Left hindlimb (tissue), 1 donor: ENCODE measurements at places on chromosomes 1 and 21.
A peak's percentile ranks its signal among the peaks of the same experiment; 100 is the strongest.

- no peak for DNase-seq
Measured at GRCh38 chr1:177464686-177465085, 293.9 kb downstream of the BRINP2 start.

DNA sequence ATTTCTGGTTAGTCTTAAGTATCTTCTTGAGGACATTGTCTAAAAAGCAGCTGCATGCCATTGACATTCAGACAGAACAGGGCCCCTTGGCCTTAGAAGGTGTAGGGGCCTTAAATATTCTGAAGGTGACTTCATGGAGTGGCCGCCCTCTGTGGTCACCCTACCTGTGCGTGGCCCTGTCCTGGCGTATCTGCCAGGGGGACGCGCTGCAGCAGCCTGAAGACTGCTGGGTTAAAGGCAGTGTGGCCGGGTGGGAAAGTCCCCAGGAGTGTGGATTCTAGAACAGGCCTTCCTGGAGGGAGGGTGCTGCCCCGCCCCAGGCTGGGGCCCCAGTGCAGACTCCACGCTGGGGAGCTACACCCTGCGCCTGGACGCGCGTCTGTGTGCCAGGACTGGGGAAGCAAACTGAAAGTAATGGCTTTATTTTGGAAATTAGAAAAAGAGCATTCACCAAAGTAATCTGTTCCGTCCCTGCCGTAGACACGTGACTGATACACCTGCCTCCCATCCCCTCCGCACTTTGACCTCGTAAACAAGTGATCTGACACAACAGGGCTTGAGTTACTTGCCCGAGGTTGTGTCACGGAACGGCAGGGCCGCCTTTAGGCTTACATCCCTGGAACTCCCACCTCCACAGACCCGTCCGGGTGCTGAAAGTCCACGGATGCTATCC is 1.8 kb downstream of the AGPAT3 start:
- no peak for DNase-seq

GRCh38 chr1:109040627-109040988 is 1.3 kb downstream of the WDR47 start:
- no peak for DNase-seq

DNA sequence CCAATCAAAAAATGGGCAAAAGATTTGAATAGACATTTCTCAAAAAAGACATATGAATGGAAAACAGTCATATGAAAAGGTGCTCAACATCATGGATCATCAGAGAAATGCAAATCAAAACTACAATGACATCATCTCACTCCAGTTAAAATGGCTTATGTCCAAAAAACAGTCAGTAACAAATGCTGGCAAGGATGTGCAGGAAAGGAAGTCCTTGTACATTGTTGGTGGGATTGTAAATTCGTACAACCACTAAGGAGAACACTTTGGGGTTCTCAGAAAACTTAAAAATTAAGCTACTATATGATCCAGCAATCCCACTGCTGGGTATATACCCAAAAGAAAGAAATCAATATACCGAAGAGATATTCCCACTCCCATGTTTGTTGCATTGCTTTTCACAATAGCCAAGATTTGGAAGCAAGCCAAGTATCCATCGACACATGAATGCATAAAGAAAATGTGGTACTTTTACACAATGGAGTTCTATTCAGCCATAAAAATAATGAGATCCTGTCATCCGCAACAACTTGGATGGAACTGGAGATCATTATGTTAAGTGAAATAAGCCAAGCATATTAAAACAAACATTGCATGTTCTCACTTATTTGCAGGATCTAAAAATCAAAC is 17.9 kb downstream of the GBP5 start:
- no peak for DNase-seq

DNA sequence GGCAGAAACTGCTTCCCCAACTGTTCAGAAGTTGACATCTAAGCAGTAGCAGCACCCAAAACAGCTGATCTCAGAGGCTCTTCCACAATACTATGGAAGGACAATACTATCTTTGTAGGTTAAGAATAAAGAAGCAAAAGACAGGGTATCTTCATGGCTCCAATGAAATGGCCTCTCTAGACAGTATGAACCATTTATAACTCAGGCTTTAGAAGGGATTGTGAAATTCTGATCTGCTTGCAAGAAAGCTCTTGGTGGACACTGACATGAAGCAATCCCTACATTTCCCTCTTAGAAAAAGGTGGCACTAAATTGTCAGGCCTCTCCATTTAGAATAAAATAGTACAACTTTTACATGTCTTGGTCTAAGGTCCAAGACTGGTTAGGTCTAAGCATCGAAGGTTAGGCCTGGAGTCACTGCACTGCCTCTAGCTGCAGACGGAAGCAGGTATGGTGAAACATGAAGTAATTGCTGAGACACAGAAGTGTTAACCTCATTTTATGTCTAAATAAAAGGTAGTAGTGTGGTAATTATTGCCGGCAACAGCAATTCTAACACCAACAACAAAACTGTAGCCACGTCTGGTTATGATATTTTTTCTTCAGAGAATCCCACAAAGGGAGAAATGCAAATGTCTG is 50.6 kb upstream of the HP1BP3 start:
- no peak for DNase-seq

DNA sequence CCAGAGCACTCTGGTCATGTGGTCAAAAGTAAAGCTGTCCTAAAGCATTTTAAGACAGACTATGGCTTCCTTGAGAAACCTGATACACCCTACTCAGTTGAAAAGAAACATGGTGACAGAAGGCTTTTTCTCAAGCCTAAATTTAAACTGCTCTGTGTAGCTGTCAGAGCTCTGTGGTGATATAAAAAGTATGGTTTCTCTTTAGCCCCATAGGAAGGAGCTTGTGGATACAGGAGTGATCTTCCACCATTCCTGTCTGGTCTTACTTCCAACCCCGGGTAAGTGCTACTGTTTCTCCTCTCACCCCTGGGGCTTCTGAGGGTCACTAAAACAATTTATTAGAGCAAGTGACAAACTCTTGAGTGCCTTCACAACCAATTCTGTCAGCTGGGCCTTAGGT is 8.5 kb downstream of the TP53BP2 start:
- no peak for DNase-seq

- no peak for DNase-seq
Measured at GRCh38 chr1:238562341-238562740, 671.6 kb upstream of the ZP4 start.

- no peak for DNase-seq
Measured at GRCh38 chr1:245205864-245206263, 51.1 kb downstream of the KIF26B start.

DNA sequence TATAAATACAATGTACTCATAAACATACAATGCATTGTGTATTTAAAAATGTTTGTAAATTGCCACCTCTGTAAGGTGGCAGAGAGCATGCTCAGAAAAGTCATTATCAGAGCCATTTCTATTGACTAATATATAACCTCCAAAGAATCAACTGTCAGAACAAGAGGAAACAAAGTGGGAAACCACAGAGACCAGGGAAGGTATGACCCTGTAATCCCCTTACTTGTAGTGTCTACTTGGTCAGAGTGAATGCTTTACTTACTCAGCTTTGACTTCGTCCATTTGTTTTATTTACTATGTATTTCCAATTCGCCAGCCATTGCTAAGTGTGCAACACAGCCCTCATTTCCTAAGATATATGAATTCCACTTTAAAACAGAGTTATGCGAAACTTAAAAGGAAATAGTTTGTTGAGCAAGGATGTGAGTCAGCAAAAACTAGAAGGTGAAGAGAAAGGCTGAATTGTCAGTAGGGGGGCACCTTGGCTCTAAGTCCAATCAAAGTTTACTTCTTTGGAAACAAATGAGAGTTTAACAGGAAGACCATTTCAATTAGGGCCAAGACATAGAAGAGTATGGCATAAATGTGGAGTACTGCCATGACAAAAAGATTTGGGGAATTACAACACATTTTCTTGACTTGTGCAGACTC is 671.7 kb upstream of the PTBP2 start:
- no peak for DNase-seq

- DNase-seq, result peak; percentile 81
Measured at GRCh38 chr1:235075048-235075776, 53.4 kb downstream of the TOMM20 start.

GRCh38 chr1:39491146-39491921 is at the start of gene BMP8A:
Gene BMP8A (plus strand): TSS chr1:39491636. CDS start chr1:39491992, 356 bp downstream.
- DNase-seq, result peak; percentile 59

GRCh38 chr21:17848228-17848627 is 29.1 kb upstream of the C21orf91 start:
- DNase-seq, result peak; percentile 49

DNA sequence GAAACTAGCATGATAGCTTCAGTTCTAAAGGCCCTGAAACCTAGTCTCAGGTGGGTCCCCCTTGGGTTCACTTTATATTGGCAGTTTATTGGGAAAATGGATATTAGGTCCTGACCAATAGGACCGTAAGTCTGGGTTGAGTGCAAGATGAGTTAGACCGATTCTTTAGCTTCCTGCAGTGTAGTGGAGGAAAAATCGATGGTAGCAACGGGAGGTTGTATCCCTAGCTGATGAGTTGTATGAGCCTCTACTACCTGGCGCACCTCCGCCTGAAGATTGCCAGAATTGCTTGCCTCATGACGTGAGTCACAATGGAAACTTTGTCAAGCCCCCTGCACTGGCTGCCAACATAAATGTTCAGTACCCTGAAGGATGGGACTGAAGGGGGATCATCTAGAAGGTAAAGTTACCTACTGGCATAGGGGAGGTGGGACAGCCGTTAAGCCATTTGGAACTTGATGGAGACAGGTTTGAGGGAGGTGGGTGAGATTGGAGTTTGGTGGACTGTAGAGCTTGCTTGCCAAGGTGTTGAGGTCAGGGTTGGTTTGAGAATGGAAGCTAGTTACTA is 3.9 kb downstream of the RCC1 start:
- DNase-seq, result no peak

GRCh38 chr1:218254296-218254946 is 30.7 kb upstream of the RRP15 start:
- DNase-seq, result no peak

DNA sequence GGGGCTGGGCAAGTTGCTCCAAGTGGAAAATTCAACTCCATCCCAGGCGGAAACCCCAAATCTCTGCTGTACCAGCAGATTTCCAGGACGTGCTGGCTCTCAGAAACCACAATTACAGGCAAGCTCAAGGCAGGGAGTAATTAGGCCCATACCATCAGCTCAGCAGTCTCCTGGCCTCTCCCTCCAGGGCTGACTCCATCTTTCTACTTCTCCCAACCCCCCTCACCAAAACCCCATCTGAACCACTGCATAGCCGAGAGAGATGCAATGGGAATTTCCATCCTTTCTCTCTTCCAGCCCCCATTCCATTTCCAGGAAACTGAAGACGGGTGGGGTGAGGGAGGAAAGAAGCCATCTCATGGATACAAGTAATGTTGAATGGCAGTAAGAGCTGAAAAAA is 41.2 kb downstream of the ARHGEF11 start:
- peak; percentile 78 for DNase-seq

DNA sequence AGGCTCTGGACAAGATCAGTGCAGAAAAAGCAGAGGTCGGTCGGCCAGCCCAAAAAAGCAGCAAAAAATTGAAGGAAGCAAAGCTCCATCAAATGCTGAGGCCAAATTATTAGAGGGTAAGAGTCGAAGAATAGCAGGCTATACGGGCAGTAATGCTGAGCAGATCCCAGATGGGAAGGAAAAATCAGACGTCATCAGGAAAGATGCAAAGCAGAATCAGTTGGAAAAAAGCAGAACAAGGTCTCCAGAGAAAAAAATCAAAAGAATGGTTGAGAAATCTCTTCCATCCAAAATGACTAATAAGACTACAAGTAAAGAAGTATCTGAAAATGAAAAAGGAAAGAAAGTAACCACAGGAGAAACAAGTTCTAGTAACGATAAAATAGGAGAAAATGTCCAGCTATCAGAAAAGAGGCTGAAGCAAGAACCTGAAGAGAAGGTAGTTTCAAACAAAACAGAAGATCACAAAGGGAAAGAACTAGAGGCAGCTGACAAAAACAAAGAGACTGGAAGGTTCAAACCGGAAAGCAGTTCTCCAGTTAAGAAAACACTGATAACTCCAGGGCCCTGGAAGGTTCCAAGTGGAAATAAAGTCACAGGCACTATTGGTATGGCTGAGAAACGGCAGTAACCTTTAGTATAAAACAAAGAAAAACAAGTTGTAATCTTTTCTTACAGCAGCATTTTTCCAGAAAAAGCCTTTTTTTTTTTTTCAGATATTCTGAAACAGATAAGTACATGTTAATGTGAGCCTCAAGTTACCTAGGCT is 75.7 kb downstream of the PHTF1 start:
- no peak for DNase-seq

GRCh38 chr21:40381111-40381510 is 465.8 kb downstream of the DSCAM start:
- no peak for DNase-seq

GRCh38 chr1:14259191-14259757 is 339.2 kb upstream of the KAZN start:
- peak; percentile 90 for DNase-seq

DNA sequence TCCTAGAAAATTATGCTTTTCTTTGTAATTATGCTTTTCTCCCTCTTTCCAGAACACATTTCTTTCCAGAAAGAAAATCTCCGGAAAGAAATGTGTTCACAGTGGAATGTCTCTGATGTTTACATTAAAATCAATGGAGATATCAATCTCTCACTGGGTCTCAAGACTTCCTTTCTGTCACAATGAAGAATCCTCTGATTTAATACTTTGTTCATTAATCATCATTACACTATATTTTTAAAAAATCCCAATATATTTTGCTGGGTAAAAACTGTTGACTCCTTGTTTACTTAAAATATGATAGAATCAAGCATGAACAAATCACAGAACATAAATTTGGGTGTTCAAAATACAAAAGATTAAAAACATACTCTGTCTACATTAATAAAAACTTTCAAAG is 26.3 kb upstream of the TGFBR3 start:
- DNase-seq, result no peak

DNA sequence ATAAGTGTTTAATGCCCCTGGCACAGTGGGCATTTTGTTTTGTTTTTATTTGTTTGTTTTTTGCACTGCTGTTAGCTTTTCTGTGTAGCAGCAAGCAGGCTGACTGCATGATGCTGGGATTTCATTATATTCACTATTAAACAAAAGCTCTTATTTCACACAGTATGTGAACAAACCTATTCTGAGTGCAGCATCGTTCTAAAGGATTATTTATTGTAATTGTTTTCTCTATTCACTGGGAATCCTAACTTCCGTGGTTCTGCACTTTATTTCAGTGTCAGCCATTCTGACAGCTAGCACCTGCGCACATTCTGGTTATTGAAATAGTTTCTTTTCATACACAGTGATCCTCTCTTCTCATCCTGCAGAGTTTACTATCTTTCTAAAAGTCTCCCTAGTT is 595.0 kb downstream of the NEGR1 start:
- DNase-seq, result no peak

DNA sequence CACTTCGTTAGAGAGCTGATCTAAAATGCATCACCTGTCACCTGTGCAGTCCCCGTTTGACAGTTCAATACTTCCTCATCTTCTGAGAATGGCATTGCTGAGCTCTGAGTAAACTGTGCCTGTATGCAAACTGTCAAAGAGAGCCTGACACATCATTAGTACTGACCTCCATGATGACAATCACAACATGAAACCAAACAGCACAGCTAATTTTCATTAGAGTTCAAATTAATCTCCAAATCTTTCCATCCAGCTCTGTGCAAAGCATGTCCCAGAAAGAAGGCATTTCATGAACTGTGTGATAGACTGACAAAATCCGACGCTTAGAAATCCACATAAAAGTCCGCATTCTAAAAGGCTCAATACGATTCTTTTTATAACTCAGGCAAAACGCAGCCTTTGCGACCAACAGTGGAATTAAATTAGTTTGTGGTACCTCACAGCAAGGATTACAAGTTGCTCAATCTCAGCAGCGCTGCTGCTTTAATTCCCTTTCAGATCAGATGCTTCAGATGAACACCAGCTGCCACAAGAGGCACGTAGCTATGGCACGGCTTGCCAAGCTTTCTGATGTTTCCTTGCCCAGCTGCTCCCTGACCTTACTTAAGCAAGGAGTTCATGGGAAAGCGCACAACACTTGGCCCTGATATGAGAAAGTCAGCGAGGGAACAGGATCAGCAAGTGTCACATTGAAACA is 765.5 kb upstream of the PRMT6 start:
- peak; percentile 48 for DNase-seq
